ENCODE measurements at places on chromosomes 12 and 14.

DNA sequence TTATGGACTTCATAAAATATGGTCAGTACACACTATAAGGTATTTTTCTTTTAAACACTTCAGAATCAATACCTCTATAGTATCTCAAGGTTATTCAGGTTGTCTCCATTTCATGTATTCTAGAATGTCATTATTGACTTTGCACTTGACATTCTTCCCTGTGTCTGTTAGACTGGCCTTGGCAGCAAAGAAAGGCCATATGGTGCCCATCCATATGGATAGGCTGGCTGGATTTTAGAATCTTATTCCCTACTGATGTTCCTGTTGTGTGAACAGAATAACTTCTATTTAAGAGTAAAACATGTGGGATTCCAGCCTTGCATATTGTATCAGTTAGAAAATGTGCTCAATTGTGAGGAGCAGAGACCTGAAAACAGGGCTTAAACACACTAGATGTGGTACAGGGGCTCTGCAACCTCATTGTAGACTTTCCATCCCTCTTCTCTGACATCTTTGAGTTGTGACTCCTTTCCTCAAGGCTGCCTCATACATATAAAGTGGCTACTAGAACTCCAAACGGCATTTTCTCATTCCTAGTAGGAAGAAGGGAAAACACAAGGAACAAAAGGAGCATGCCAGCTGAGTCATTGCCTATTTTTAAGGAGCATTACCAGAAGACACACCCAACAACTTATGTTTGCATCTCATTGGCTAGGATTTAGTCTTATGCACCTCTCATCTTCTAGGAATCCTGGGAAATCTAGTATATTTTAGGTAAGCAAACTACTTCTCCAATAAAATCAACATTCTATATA lies 221.2 kb upstream of the TMPO start:
- no peak for DNase-seq

- peak; percentile 41 for DNase-seq
Observed at GRCh38 chr14:22887260-22887989, 4.4 kb downstream of the REM2 start.

DNA sequence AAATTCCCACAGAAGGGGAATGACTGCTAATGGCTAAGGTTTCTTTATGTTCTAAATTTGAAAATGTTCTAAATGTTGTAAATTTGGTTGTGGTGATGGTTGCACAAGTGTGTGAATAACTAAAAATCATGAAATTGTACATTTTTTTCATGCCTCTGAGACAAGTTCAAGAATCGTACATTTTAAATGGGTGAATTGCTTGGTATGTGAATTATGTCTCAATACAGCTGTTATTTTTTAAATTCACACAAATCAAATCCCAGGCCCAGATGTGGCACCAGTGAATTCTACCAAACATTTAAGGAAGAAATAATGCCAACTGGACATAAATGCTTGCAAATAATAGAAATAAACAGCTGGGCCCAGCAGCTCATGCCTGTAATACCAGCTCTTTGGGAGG lies 28.6 kb upstream of the RND1 start:
- no peak for DNase-seq

DNA sequence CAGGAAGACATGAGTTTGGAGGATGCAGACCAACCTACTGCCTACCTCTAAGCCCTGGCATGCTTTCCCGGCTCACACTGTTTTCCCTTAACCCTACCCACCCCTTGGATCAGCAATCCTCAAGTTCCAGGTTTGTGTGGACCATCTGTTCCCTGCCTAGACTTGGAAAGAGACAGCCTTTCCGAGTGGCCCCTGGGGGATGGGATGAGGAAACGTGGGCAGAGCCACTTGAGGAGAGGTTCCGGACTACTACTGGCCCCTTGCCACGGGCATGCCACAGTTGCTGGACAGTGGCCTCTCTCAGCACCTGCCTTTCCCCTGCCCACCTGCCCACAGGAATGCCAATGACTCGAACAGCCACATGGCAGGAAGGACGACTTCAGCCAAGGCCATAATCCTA lies 135.9 kb downstream of the SLC15A4 start:
- DNase-seq = no peak

DNA sequence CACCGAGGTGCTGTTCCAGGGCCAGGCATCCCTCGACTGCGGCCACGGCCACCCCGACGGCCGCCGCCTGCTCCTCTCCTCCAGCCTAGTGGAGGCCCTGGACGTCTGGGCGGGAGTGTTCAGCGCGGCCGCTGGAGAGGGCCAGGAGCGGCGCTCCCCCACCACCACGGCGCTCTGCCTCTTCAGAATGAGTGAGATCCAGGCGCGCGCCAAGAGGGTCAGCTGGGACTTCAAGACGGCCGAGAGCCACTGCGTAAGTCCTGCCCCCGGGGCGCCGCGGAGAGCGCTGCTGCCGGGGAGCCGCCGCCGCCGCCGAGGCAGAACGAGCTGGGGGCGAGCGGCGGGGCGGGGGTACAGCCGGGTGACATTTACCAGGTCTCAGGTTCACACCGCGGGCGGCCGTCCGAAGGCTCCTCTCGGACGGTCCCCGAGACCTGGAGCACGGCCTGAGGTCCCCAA lies 1.4 kb downstream of the PLXNC1 start:
- no peak for DNase-seq

DNA sequence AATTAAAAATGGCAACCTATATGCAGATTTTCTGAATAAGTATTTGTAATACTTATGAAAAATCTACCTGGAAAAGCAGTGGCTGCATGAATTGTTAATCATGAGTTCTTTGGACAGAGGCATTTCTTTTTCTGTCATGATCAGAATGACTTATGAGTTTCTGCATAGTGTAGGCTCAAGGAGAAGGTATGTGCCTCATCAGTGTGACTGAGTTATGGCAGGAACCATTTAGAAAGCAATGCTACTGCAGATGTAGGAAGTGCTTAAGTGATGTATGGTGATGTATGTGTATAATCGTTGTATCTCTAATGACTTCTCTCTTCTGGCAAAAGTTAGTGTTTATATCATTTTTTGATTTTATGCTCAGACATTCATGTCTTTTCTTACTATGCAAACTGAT lies 816.4 kb upstream of the FBXO33 start:
- no peak for DNase-seq

- DNase-seq = no peak
Observed at GRCh38 chr14:50862036-50862570, 9.8 kb upstream of the ABHD12B start.

DNA sequence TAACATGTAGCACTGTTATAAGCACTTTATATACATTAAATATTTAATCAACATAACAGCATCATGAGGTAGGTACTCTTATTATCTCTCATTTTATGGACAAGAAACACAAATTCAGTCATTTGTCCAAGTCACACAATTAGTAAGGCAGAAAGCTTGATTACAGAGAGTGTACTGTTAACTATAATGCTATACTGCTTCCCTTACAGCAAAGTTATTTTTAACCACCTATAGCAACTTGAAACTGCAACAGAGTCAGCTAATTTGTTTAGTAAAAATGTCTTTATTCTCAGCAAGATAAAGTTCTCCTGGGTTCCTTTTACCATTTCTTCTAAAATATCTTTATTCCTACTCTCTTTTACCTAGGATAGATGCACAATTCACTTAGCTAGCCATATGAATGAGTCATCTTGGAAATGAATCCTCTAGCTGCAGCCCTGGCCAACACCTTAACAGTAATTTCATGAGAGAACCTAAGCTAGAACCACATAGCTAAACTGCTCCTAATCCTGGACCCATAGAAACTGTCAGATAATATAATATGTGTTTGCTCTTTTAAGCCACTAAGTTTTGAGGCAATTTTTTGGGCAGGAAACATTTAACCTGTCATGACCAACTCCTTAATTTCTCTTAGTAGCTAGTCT lies 90.2 kb upstream of the HECTD1 start:
- no peak for DNase-seq

DNA sequence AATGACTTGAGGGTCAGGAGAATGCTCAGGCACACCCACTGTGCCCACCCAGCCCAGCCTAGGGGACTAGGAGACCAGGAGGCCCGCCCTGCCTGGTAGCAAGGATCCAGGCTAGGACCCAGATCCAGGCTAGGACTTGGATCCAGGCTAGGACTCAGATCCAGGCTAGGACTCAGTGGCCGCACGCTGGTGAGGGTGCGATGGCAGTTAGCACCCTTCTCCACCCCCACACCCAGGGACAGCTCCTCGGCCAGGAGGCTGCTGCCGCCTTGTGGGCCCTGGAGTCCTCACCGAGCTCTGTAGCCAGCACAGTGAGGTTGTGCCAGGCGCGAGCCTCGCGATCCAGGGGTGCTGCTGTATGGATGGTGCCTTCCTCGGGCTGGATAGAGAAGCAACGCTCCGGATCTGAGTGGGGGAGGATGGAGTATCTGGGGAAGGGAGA lies 5.1 kb downstream of the CDH24 start:
- no peak for DNase-seq

DNA sequence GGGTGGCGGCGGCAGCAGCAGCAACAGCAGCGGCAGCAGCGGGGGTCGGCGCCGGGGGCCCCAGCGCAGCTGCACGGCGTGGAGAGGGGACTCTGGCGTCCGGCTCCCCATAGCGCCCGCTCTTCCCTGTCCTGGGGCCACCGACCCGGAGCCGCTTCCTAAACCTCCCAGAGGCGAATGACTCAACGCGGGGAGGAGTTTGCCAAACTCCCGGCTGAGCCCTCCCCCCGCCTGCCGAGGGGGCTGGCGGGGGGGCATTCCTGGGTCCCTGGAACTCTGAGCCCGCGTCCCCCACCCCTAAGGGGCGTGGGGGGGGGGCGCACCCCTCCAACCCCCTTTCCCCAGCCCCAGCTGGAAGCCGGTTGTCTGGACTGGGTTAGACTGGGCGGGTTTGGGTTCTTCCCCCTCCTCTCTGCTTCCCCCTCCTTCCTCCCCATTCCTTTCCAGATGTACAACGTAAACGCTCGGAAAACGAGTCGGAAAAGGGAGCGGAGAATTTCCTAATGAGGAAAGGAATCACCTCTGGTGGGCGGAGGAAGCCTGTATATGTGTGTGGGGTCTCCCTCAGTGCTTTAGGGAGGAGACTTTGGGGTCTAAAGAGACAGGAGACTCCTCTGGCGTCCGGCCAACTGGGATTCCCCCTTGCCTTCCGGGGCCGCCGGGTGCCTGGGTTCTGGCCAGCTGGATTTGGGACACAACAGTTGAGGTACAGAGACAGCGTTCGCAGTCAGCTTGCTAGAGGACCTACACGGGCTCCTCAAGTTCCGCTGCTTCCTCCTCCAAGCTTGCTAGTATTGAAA lies at the start of gene ITGA5:
Gene ITGA5 (minus strand): TSS at position 179 of the 800 bp plus-strand sequence. CDS start 68 bp downstream, at position 111.
- DNase-seq = no peak

- DNase-seq = no peak
Observed at GRCh38 chr12:31765931-31766330, 37.1 kb upstream of the AMN1 start.

DNA sequence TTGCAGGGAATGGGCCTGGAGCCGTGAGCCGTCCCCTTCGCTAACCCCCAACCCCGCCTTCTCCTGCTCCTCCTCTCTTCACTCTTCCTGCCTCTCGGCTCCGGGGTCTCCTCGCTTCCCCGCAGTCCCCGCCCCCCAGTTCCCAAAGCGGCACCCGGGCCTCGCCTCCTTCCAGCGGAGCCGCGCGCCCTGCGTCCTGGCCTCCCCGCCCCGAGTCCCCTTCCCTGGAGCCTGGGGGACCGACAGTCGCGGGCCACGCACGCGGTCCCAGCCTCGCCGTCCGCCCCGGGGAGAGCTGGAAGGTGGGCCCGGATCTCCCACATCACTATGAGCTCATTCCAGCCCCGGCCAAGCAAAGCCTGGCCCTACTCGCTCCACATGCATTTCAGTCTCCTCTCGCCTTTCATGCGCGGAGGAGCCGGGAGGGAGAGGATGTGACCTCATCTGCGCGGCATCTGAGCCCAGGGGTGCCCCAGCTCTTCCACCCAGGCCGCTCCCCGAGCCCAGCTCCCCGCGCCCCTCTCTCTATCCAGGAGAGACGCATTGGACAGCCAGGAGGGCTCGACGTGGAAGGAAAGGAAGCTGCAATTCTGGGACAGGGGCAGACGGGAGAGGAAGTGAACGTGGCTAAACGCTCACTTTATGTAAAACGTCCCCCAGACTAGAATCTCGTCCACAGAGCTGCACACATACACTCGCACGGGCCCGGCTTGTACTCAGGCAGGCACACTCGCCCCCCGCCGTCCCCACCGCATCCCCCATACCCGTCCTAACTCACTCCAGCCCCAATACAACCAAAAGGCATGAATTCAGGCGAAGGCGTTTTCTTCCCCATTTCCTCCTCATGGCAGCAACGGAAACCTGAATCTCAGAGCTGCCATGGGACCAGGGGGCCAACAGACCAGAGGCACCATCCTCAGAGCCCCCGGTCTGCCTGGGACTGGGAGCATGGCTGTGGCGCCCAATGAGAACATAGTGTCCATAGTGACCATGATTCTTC lies 108.7 kb upstream of the CCND2 start:
- peak; percentile 10 for DNase-seq

DNA sequence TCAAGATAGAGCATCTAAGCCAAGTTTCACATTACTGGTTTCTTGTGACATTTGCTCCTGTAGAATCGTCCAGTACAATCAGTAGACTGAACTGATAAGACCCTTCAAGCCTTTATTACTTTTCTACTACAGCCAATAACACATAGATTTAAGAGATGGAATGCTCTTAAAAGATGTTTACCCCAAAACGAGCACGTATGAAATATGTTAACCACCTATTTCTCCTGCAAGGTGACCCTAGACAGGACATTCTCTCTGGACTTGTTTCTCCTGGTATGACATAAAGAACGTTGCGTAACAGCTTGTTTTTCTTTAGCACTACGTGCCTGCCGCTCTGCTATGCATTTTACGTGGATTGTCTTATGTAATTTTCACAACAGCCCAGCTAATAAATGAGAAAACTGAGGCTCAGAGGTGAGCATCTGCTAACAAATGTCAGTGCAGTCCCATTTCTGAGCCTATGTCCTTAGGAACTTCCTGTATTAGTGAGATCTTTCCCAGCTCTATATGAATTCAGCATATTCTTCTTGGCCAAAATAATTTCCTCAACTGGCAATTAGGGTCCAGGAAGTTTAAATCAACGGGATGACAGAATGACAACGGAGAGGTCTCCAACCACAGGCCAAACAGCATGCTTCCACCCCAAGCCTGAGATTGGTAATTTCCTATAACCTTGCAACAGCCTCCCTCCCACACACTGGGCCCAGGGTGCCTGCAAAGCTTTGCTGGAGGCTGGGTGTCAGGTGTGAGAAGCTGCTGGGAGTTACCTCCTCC lies 3.7 kb downstream of the NFKBIA start:
- DNase-seq = peak; percentile 25

All from activated CD4-positive, CD25-positive, alpha-beta regulatory T cell (primary cell).